ENCODE measurements at places on chromosomes 11 and 22.
A peak's percentile ranks its signal among the peaks of the same experiment; 100 is the strongest.

DNA sequence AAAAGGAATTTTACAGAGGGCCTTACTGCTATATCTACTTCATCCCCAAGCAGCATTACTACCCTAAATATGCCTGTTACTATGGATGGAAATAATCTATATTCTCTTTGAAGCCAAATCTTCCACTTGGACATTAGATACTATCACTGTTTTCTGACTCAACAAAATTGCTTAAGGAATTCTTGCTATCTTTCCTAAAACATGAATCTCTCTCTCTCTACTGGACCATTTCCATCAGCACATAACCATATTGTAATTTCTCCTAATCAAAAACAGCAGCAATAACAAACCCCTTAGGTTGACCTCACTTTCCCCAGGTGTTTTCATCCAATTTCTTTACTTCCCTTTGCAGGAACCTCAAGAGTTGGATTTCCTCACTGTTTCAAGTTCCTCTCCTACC is 67.9 kb upstream of the BLID start:
- no peak for DNase-seq

GRCh38 chr11:11640996-11641395 is 19.2 kb upstream of the GALNT18 start:
- no peak for DNase-seq

DNA sequence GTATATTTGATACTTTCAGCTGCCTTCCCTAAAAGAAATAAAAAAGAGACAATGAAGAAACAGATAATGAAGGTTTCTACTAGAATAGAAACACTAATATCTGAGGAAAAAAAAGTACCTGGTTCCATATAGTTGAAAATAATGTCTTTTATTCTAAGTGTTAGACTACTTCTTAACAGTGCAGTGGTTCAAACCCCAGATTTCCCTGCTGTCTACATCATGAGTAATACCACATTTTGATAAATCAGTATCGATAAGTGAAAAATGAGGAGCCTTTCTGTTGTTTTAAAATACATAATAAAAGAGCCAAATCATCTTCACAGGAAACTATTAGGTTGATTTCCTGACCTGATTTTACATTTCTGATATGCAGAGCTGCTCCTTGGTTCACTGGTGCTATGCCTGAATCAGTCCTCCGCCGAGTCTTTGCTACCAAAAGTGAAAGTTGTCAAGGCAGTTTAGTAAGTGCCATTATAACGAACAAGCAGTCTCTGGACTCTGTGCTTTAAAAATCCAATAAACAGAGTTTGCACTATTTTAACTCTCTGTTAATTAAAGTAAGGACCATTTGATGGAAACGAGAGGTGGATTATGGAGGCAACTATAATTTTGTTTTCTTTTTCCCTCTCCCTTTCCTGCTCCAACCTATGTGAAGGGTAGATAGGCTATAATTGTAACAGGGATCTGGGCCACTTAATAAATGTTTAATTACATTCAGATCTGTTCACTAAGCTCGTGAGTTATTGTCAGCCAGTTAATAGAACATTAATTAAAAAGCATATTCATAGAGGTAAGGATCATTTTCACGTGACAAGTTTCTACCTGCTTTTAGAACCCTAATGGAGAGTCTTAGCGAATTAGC is 724.5 kb upstream of the RAG2 start:
- no peak for DNase-seq

DNA sequence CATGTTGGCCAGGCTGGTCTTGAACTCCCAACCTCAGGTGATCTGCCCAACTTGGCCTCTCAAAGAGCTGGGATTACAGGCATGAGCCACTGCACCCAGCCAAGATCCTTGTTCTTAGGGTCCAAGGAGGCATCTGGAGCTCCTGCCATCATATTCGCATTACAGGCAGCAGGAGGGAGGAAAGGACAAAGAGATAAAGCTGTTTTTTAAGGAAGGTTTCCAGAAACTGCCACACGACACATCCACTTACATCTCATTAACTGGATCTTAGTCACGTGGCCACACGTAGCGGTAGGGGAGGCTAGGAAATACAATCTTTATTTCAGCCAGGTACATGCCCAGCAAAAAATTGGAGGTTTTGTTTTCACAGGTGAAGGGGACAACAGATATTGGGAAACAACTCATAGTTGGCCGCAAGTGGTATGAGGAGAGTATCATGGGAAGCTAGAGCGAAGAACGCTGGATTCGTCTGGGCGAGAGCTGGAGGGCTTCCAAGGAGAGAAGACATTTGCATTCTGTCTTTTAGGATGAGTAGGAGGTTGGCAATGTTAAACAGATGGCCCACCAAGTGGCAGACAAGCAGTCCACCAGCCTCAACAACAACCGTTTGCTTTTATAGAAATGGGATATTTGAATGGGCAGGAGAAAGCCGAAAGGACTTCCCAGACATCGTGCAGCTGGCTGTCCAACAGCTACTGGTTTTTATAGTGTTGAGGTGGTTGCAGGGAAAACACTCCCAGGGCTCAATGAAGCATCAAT is 39.2 kb upstream of the DMC1 start:
- DNase-seq: no peak

DNA sequence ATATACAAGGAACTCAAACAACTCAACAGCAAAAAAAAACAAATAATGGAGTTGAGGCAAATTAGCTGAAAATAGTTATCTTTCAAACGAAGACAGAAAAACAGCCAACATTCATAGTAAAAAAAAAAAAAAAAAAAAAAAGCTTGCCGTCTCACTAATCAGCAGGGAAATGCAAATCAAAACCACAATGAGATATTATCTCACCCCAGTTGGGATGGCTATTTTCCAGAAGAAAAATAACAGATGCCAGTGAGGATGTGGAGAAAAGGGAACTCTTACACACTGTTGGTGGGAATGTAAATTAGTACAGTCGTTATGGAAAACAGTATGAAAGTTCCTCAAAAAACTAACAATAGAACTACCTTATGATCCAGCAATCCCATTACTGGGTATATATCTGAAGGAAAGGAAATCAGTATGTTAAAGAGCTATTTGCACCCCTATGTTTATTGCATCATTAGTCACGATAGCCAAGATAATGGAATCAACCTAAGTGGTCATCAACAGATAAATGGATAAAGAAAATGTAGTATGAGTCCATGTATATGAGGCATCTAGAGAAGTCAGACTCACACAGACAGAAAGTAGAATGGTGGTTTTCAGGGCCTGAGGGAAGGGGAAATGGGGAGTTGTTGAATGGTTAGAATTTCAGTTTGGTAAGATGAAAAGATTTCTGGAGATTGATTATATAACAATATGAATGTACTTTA is 56.0 kb downstream of the USP35 start:
- DNase-seq: peak; percentile 56

- DNase-seq: peak; percentile 69
Measured at GRCh38 chr11:75140269-75141138, 10.4 kb upstream of the SLCO2B1 start.

DNA sequence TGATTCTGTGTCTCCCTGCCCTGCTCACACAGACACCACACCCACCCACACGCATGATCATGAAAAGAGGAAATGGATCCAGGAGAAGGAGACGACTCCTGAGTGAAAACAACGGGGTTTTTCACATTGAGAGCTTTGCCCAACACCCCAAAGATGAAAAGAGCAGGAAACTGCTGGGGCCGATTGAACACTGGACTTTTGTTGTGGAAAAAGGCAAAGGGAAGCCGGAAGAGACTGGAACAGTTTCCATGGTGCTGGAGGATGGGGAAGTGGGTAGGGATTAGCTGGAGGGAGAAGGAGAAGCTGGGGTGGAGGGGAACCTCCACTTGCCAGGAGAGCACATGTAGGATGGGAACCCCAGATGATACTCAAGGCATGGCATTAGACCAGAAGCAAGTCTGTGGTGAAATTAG is 5.2 kb upstream of the SLC43A3 start:
- no peak for DNase-seq

- DNase-seq: peak; percentile 53
Measured at GRCh38 chr11:128694618-128695481, 978 bp downstream of the FLI1 start.

DNA sequence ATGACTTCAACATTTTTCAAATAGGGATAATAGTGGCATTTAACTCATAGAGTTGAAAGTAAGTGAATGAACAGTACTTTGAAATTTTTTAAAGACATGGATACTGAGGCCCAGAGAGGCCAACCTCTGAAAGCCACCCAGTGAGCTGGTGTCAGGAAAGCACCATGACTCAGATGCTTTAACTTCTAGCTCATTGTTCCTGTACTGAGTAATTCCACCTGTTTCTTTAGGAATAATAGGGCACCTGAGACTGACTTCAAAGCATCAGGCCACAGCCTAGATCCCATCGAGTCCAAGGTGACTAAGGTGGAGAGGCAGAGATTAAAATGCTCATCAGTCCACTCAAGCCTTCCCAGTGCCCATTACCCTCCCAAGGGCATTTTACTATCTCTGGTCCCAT is 491.8 kb upstream of the TENM4 start:
- DNase-seq: no peak

GRCh38 chr11:7569044-7569443 is 55.2 kb downstream of the PPFIBP2 start:
- no peak for DNase-seq
